G401 (cell line): ENCODE measurements at places on chromosomes 6 and 20. TPM values are rescaled to one million over a fixed set of nuclear protein-coding genes. Genes with fewer than 3 reads are reported as not detected.

FAM83C gene
- not detected in 2 replicates for total RNA-seq

CSE1L gene
- total RNA-seq = 153 and 238 TPM in 2 replicates

C6orf132 gene
- total RNA-seq = 0.18 TPM in 1 of 2 replicates, not detected in the other

EYA4 gene
- not detected in 2 replicates for total RNA-seq

- DNase-seq = no peak
Observed at GRCh38 chr20:53162251-53162835, 190.2 kb downstream of the TSHZ2 start.

GRCh38 chr6:14194976-14195375 lies 77.4 kb downstream of the CD83 start:
- DNase-seq = no peak

DNA sequence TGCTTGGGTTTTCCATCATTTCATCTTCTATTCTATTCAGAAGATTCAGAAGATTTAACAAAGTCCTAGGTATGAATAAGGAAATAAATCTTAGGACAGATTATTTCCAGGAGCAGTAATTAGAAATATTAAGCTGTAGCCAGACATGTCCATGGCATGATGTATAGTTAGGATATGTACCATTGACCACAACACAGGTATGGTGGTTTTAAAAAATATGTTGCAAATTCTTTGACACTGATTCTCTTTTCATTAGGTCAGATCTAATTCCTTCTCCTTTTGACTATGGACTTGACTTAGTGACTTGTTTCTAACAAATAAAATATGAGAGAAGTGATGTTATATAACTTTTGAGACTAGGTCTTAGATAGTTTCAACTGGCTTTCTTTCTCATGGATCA lies 23.5 kb upstream of the PDE7B start:
- no peak for DNase-seq

GRCh38 chr6:54654381-54654780 lies 192.2 kb upstream of the FAM83B start:
- DNase-seq = no peak

GRCh38 chr6:70955441-70956190 lies 1.2 kb downstream of the B3GAT2 start:
- peak; percentile 78 for DNase-seq

GRCh38 chr6:3879194-3879952 lies 30.2 kb downstream of the FAM50B start:
- DNase-seq = no peak

DNA sequence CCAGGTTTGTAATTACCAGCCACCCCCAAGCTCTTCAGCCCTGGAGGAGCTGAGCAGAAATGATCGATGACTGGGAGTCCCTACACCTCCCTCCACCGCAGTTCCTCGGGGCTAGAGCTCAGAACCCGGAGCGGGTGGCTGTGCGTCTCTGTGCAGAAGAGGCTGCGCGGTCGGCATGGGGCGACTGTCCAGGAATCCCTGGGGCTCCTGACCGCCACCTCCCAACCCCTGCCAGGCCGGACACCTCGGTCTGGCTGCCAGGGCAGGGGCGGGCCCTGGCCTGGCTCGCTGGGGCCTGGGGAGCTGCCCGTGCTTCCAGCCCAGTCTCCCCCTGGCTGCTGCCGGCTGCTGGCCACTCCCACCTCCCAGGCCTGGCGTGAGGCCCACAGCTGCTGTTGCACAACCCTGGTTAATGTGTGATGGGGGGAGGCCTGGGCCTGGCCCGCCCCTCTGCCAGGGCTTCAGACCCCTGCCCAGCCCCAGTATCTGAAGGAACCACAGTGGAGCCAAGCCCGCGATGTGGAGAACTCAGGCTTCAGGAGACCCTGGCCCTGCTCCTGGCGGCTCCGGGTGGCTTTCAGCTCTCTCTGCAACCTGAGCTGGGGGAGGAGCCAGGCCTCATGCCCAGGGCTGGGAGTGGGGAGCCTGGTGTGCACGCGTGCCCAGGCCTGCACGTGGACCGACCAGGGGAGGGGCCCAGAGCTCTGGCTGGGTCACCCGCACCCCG lies 1.2 kb downstream of the SLC2A4RG start:
- peak; percentile 66 for DNase-seq

DNA sequence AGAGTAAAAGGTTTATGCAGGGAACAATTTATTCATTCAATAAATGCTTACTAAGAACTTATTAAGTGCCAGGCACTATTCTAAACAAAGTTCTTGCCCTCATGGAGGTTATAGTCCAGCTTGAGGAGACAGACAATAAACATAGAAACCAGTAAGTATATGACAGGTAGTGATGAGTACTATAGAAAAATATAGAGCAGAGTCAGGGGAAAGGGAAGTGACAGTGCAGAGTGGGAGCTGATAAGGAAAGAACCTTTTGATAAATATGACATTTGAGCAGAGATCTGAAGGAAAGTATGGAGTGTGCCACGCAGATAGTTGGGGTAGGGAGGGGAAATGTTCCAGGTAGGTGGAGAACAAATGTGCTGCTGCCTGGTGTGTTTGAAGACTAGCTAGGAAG lies 12.1 kb downstream of the ACSS2 start:
- no peak for DNase-seq

DNA sequence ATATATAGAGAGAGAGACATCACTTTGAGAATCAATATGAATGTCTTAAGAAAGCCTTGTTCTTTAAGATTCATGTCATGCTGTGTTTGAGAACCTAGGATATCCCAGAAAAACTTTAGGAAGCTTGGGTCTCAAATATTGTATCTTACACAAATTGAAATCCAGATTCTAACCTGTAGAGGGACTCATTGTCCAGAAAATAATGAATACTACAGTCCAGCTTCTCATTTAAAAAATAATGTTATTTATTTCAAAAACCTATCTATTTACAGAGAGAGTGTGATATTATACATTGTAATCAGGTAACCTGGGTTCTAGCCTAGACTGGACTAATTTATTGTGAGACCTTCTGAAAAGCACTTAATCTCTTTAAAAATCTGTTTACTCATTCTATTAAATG lies 4.2 kb downstream of the RFX6 start:
- DNase-seq = no peak

- no peak for DNase-seq
Observed at GRCh38 chr6:96816301-96816817, 20.9 kb downstream of the GPR63 start.
